Globus pallidus (tissue), 1 donor: ENCODE measurements at places on chromosomes 12 and 14.

DNA sequence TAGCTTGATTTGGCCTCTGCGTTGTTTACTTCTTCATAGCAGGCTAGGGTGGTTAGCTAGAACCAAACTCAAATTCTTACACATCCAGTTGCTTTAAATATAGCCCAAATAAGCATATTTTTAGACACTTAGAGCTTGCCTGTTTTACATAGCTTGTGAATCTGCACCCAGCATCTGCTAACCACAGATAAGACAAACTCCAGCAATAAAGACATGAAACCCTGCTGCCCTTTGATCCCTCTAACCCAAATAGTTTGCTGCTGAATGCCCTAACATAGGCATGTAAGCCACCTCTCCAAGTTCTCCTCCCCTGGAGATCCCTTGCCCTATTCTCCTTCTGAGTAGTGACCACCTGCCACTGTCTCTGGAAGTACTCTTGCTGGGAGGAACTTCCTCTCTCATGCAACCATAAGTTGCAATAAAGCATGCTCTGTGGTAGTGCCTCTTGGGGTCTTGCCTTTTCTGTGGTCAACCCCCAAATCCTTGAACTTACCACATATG is 185.6 kb downstream of the TMEM117 start:
- DNase-seq, result no peak

DNA sequence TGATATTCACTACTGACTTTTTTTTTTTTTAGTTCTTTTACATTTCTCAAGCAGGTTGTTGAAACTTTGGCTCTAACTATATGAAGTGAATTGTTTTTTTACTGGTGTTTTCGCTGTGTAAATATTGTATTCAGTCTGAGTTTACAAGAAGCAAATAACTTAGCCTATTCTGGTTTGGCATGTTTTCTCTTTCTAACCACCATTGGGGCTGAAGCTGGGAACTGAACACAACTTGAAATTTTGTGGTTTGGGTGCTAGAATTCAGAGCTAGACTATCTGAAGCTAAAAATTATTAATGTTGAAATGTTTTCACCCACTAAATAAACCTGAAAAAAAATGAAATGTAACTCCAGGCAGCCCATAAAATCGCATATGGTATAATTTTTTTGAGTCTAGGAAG is 37.2 kb downstream of the RAD51B start:
- no peak for DNase-seq

- no peak for DNase-seq
Measured at GRCh38 chr14:30252151-30252550, 306.8 kb upstream of the G2E3 start.

- DNase-seq, result no peak
Measured at GRCh38 chr14:34064349-34064748, 113.5 kb upstream of the EGLN3 start.

- DNase-seq, result no peak
Measured at GRCh38 chr12:104280717-104281458, 22.7 kb upstream of the EID3 start.

- no peak for DNase-seq
Measured at GRCh38 chr14:45028107-45028626, 55.7 kb upstream of the PRPF39 start.

- DNase-seq, result no peak
Measured at GRCh38 chr14:23406725-23407355, 1.2 kb downstream of the MYH6 start.

DNA sequence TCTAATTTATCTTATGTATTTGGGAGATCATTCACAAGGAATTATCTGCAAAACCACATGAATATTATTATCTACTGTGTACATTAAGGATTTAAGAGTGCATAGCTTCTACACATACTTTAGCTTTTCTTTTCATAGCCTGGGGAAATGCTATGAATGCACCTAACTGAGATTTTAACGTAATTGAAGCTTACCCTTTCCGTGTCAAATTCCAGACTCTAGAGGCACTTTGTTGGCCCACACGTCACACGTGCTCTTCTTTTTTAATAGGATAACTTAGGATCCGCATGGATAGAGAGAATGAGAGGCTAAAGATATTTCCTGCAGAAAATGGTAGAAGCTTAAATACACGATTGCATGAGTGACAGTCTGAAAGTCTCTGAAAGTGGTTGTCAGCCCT is 481.1 kb downstream of the PCNX1 start:
- DNase-seq, result no peak

DNA sequence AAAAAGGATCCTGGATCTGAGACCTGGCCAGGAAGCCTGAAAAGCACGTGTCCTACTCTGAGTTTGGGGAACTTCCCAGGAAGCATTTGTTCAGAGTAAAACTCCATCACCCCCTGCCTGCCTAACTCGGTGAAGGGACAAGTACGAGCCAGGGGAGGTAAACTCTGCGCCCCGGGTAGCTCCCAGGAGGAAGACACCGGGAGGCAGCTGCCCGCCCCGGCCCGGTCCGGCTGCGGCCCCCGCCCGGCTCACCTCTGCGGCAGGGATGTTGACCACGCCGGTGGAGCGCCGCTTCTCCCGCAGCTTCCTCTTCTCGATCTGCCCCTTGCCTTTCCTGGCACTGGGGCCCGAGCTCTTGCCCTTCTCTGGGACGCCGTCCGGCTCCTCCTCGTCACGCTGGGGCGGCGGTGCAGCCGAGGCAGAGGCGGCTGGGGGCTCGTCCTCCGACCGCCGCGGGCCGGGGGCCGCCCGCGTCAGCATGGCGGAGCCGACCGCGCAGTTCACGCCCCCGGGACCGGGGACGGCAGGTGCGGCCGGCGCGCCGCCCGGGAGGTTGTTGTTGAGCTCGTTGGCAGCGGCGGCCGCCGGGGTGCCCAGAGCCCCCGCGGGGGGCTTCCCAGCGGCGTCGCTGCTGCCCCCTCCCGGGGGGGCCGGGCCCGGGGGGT is 1.2 kb downstream of the PAWR start:
- DNase-seq, result no peak

GRCh38 chr12:93749515-93749914 is 72.3 kb downstream of the CRADD start:
- DNase-seq, result no peak

GRCh38 chr12:62686938-62687337 is 220.3 kb downstream of the MON2 start:
- no peak for DNase-seq

DNA sequence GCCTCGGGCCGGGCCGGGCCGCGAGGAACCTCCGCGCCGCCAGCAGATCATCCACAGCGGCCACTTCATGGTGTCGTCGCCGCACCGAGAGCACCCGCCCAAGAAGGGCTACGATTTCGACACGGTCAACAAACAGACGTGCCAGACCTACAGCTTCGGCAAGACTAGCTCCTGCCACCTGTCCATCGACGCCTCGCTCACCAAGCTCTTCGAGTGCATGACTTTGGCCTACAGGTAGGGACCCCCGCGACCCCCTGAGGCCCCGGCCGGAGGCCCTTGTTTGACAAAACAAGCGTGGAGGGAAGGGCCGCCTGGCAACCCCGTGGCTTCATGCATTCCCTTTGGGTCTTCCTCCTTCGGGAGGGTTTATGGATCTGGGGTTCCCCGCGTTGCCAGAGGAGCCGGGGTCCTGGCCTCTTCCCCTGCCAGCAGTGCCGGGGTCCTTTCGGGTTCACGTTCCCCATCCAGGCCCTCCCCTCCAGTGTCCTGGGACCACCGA is 526 bp downstream of the MLXIP start:
- no peak for DNase-seq

GRCh38 chr14:41349289-41349910 is 257.3 kb upstream of the LRFN5 start:
- DNase-seq, result no peak

DNA sequence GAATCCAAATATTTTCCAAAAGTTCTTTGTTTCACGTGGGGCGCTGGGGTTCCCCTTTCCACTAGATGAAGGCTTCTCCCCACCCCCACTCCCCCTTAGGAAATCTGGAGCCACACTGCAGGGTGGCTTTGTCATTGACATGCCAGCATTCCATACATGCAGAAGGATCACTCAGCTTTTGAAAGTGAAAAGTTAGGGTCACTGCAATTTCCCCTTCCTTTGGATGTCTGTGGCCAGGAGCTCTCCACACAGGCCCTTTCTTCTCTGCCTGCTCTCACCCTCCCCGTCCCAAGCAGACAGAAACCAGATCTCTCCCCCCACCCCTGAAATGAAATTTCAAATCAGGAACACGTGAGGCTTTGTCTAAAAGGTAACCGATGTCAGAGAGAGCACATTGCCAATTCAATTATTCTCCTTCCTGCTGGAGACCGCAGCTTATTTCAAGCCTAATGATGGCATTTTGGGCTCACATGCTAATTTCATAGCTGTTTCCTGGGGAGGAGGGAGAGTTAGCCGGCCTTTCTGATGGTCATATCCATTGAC is 153.9 kb upstream of the RFLNA start:
- DNase-seq, result no peak

DNA sequence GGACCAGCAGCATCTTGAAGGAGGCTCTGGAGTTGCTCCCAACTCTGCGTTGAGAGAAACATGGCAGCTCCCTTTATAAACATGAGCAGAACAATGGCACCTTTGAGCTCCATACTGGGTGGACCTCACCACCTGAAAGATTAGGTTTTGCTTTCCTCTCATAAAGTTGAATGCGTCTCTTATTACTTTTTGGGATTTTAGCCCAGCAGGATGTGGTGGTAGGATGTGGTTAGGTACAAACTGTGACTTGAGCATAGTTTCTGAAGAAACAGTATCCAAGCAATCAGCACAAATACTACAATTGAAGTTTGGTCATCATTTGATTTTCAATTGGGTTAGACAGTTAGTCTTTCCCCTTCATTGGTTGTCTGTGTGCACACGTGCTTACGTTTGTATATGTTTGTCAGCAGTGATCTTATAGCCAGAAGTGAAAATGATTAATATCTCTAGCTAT is at the start of gene PRR4:
TSS of gene PRR4 (minus strand) at position 51 of the 454 bp plus-strand sequence. CDS start at position 13, 38 bp downstream.
- no peak for DNase-seq

DNA sequence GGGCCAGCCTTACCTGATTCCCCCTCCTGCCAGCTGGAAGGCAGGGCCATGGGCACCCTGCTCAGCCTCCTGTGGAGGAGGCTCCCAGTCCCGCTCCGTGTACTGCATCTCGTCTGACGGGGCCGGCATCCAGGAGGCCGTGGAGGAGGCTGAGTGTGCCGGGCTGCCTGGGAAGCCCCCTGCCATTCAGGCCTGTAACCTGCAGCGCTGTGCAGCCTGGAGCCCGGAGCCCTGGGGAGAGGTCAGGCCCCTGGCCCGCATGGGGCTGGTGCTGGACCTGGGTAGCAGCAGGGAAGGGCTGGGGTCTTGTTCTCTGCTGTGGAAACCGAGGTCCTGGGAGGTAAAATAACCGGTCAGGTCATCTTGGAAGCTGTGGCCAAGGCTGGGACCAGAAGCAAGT is 16.4 kb downstream of the PAPLN start:
- DNase-seq, result no peak

- DNase-seq, result no peak
Measured at GRCh38 chr12:5452569-5452968, 20.7 kb downstream of the NTF3 start.

DNA sequence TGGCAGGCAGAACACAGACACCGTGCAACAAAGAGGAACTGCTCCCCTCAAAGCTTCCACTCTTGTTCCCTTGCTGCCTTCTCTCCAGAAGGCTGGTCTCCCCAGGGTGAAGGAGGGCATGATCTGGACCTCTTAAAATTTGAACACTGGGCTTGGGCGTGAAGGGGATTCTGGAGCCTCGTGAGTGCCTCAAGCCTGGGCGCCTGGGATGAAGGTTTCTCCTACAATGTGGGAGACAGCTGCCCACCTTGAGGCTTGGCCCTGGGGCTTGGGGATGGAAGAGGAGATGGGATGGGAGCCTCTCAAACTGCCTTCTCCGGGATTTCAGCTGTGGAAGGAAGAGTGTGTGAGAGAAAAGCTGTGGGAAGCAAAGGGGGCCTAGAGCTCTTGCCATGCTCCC is 7.8 kb upstream of the RIN3 start:
- DNase-seq, result no peak

DNA sequence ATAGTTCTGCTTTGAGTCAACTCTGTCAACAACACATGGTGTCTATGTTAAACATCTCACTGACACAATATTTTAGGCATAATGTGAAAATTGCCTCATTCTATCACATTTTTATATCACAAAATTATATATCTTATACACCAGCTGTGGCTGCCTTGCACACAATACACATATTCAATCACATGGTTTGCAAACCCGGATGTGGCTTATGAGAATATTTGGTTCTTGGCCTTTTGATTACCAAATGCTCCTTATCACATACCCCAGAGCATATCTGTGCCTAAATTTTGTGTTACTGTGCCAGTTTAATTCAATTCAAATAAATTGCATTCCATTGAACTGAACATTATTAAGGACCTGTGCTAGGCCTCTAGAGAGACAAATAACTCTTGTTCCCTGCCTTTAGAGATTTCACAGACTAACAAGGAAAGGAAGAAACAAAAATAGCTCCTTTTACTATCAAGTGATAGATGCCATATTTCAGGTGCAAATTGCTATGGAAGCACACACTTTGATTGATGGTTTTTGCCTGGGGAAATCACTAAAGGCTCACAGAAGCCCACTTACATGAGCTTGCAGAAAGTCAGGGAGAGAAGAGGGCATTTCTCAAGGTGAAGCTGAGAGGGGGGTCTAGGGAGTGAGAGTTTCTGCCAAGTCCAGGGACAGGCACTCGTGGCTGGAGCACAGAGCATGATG is 63.4 kb downstream of the PPP1R36 start:
- DNase-seq, result no peak

DNA sequence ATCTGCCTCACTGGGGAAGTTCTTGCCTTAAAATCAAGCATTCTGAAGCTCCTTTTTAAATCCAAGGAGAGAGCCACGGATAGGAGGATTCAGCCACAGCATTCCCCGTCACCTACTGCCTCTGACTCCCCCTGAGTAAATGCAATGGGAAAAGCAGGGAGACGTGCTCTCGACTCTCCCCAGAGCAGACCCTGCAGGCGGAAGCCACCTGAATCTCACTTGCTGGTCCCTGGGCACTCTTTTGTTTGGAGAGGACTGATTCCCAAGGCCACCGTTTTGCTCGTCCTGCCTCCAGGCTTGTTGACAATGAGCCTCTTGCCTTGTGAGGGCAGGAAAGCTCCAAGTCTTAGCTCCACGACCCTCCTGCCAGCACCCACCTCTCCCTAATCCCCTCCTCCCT is 204.5 kb downstream of the SLC15A4 start:
- DNase-seq, result no peak

DNA sequence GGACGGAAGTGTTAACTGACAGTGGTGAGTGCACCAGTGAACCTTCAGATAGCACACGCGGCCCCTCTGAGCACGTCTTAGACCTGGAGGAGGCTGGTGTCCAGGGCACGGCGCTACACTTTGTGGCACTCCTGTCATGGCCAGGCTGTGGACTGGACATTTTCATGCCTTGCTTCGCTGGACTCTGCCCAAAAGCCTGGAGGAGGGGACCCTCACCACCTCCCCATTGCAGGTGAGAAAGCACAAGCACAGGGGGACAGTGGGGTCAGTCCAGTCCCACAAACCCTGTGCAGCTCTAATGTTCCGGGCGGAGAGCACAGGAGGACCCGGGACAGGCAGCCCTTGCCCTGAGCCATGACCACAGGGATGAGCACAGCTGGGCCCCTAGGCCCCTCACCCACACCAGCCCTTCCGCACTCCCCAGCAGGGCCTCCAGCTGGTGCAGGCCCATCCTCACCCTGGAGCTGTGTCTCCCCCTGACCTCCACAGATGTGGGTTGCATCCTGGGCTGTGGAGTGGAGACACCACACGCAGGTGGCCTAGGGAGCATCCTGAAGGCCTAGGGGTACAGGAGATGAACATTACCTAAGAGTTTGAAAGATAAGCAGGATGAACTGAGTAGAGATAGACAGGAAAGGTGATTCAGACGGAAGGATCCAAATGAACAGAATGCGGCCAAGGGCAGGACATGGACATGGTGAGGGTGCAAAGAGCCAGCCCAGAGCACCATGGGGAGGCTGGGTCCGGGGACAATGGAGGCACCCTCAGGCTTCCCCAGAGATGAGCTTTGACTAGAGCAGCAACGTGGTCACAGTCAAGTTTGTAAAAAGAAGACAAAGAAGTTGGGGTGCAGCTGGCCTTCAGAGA is 132.8 kb downstream of the BCL11B start:
- no peak for DNase-seq
